ENCODE measurements at places on chromosomes 5 and 9. TPM values are rescaled to one million over a fixed set of nuclear protein-coding genes. Genes with fewer than 3 reads are reported as not detected.

DNA sequence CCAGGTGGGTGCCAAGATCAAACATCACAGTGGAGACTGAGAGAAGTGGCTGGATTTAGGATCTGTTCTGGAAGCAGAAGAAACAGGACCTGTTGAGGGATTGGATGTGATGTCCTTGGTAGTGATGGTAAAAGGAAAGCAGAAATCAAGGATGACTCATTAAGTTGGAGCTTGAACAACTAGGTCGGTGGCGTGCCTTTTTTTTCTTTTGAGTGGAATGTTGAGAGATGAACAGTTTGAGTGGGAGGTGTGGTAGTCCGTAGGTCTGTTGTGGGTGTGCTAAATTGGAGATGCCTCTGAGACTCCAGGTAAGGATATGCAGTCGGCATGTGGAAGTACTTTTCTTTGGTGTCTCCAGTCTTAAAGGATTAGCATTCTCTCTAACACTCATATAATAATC lies 92.1 kb upstream of the IL12B start:
- no peaks in the 10 kb centered on the region for H3K27me3 ChIP-seq
- no peaks in the 10 kb centered on the region for H3K4me1 ChIP-seq
- H3K36me3 ChIP-seq = no peaks in the 10 kb centered on the region

Gene BAAT
- under 0.01 TPM for total RNA-seq

GRCh38 chr5:16805486-16805885 lies 130.6 kb downstream of the MYO10 start:
- no peaks in the 10 kb centered on the region for H3K36me3 ChIP-seq
- no peak overlapping the region for H3K27ac ChIP-seq
- peaks cover 17% of the 10 kb centered on the region for H3K4me1 ChIP-seq
- DNase-seq = no peak
- H3K4me3 ChIP-seq = no peak overlapping the region

DNA sequence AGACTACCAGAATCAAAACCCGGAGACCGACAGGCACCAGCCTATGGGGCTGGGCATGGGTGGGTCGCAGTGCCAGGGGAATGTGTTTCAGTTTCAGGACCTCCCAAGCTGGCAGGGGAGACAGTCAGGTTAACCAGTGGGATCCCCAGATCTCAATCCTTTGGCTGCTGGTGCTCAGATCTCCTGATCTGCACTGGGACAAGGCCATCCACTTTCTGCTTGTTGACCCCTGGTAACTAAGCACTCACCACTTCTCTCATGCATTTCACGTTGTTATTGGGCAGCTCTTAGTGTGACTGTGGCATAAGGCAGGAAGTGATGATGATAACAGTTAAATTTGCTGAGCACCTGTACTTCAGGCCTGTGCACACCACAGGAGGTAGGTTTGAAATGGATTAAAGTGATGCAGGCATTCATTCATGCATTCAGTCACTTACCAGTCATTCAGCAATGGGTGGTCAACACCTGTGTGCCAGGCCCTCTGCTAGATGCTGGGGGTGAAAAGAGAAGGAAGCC lies 42.1 kb upstream of the STXBP1 start:
- peak; percentile 77 for DNase-seq
- peaks cover 59% of the 10 kb centered on the region for H3K4me1 ChIP-seq
- peak overlapping the region; percentile 73 for H3K27ac ChIP-seq
- peaks cover 10% of the 10 kb centered on the region for H3K36me3 ChIP-seq
- H3K27me3 ChIP-seq = no peaks in the 10 kb centered on the region
- H3K4me3 ChIP-seq = peak overlapping the region; percentile 71

DNA sequence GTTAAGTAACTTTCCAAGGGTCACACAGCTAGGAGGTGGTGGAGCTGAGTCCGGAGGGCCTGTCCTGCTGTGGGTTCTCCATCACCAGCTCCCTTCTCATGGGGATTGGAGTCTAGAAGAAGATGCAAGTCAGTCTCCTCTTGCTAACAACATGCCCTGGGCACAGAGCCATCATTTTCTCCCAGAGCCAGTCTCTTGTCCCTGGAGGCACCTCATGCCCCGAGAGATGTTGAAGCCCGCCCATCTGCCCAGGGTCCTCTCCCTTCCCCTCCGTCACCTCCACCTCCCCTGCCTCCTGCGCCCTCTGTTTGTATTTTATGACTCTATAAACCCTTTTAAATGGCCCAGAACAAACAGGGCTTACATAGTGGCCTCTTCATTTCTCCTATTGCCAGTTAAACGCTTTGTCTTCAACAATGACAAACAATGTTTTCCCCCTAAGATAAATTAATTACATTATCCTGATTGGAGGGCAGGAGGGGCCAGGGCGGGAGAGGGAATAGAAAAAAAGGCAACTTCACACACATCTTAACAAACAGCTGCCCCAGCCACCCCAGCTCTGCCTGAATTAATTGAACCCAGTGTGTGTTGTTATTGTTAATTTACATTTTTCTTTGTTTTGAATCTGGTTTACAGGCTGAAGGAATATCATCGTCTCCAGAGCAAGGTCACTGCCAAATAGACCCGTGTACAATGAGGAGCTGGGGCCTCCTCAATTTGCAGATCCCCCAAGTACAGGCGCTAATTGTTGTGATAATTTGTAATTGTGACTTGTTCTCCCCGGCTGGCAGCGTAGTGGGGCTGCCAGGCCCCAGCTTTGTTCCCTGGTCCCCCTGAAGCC lies 55.8 kb downstream of the ASS1 start:
- peaks cover 15% of the 10 kb centered on the region for H3K36me3 ChIP-seq
- no peak overlapping the region for H3K4me3 ChIP-seq
- peak; percentile 68 for DNase-seq
- H3K27me3 ChIP-seq = no peaks in the 10 kb centered on the region
- no peak overlapping the region for H3K27ac ChIP-seq

GRCh38 chr5:139915266-139915665 lies 119.7 kb downstream of the PSD2 start:
- H3K27ac ChIP-seq = no peak overlapping the region
- H3K27me3 ChIP-seq = peaks cover 29% of the 10 kb centered on the region
- no peak overlapping the region for H3K4me3 ChIP-seq
- H3K4me1 ChIP-seq = peaks cover 11% of the 10 kb centered on the region

Gene LMBRD2
- 11.5 TPM for total RNA-seq

- H3K4me1 ChIP-seq = peaks cover 35% of the 10 kb centered on the region
- no peaks in the 10 kb centered on the region for H3K27me3 ChIP-seq
- no peaks in the 10 kb centered on the region for H3K36me3 ChIP-seq
- no peak for DNase-seq
- H3K4me3 ChIP-seq = no peak overlapping the region
Measured at GRCh38 chr9:104074876-104075275, 19.2 kb upstream of the SMC2 start.

DNA sequence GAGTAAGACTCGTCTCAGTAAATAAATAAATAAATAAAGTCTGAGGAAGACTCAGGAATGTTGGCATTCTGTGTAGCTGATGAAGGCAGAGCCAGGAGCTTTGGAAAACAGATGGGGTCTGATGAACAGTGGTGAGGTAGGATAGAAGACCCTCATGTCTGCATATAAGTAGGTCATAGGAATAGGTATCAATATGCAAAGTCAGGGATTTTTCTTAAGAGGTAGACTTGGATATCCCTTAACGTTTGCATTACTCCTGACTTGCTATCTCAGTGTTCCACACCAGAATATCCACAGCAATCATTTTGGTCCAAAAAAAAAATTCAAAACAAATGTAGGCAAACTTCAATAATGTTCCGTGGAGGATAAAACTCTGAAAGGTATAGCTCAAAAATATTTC lies 31.3 kb upstream of the ZFYVE16 start:
- H3K27me3 ChIP-seq = no peaks in the 10 kb centered on the region
- no peak overlapping the region for H3K4me3 ChIP-seq
- no peaks in the 10 kb centered on the region for H3K4me1 ChIP-seq
- H3K27ac ChIP-seq = no peak overlapping the region
- no peaks in the 10 kb centered on the region for H3K36me3 ChIP-seq

Gene OMD
- total RNA-seq = 0.36 TPM

DNA sequence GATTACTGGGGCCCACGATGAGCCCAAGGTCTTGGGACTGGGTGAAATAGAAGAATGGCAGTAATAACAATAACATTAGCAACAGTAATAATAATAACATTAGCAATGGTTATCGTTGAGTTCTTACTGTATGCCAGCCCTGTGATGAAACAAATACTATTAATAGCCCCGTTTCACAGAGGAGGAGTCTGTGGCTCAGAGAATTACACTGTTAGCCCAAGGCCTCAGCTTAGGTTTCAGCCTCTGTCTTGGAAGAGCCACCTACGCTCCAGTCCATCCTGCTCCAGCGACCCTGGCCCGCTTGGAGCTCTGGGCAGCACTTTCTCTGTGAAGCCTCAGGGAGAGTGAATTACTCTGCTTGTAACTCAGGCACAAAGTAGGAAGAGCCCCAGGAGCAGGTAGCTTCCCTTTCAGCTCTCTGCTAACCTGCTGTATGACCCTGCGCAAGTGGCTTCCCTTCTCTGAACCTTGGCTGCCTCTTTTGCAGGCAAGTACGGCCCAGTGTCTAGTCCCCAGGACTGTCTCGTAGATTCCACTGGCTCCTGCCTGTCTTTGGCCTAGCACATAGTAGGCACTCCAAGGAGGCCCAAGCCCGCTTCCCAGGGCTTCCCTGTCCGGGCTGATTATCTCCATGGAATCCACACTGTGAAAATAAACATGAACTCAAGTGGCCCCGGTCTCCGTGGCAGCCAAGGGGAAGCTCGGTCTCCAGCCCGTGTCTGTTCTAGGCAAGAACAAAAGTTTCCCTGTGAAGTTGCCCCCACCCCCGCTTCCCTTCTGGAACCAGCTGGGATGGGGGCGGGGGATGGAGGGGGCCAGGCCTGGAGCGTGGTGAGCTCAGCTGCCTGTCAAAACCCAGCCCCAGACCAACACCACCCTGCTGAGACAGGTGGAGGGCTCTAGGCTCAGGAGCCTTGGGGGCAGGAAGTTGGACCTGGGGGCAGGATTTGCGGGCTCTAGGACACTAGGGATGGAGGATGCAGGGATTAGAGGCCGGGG lies 26.2 kb upstream of the LMX1B start:
- H3K36me3 ChIP-seq = no peaks in the 10 kb centered on the region
- no peak overlapping the region for H3K4me3 ChIP-seq
- H3K27me3 ChIP-seq = peaks cover 38% of the 10 kb centered on the region
- H3K4me1 ChIP-seq = no peaks in the 10 kb centered on the region
- DNase-seq = peak; percentile 71

GRCh38 chr9:106872641-106873040 lies 9.7 kb downstream of the ZNF462 start:
- no peak overlapping the region for H3K4me3 ChIP-seq
- no peak for DNase-seq
- peaks cover 31% of the 10 kb centered on the region for H3K4me1 ChIP-seq
- H3K36me3 ChIP-seq = no peaks in the 10 kb centered on the region
- no peaks in the 10 kb centered on the region for H3K27me3 ChIP-seq

Gene PCDHAC1
- 0.29 TPM for total RNA-seq

DNA sequence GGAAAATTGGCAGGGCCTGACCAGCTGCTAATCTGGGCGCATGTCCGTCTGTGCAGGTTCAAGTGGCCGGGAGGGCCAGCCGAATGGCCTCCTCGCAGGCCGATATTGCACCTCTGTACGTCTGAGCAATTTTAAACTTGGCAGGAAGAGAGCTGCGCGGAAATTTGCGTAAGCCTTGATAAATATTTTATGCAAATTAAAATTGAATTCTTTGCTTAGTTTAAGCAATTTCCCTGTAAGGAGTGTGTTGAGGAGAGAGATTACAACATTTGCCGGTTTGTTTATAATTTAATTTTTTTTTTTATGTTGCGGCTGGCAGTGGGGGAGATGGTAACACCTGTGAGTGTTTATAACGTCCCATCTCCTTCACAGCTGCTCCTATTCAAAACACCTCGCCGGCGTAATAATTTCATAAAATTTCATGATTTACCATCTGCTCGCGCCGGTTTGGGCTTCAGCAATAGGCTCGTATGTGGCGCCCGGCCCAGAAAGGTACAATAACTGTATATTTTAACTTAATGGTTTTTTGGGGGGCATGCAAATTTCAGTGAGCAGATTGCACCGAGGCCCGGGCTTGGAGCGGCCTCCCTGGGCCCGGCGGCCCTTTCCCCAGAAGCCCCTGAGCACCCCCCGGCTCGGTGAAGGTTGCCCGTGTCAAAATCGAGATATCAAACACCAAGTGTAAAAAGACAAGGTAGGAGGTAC lies 269.4 kb upstream of the MVB12B start:
- no peak overlapping the region for H3K27ac ChIP-seq
- no peak overlapping the region for H3K4me3 ChIP-seq
- no peaks in the 10 kb centered on the region for H3K36me3 ChIP-seq
- H3K27me3 ChIP-seq = peaks cover 66% of the 10 kb centered on the region
- no peaks in the 10 kb centered on the region for H3K4me1 ChIP-seq

GRCh38 chr9:22238809-22239684 lies 207.6 kb upstream of the DMRTA1 start:
- peak overlapping the region; percentile 75 for H3K27ac ChIP-seq
- no peak for DNase-seq
- H3K27me3 ChIP-seq = peaks cover 14% of the 10 kb centered on the region
- no peak overlapping the region for H3K4me3 ChIP-seq
- no peaks in the 10 kb centered on the region for H3K36me3 ChIP-seq
- peaks cover 21% of the 10 kb centered on the region for H3K4me1 ChIP-seq

- no peaks in the 10 kb centered on the region for H3K27me3 ChIP-seq
- no peaks in the 10 kb centered on the region for H3K36me3 ChIP-seq
- H3K4me1 ChIP-seq = no peaks in the 10 kb centered on the region
Measured at GRCh38 chr5:82952326-82952725, 124.9 kb downstream of the TMEM167A start.

Gene IFNK
- not detected for total RNA-seq

Gene CACFD1
- 8.0 TPM for total RNA-seq

DNA sequence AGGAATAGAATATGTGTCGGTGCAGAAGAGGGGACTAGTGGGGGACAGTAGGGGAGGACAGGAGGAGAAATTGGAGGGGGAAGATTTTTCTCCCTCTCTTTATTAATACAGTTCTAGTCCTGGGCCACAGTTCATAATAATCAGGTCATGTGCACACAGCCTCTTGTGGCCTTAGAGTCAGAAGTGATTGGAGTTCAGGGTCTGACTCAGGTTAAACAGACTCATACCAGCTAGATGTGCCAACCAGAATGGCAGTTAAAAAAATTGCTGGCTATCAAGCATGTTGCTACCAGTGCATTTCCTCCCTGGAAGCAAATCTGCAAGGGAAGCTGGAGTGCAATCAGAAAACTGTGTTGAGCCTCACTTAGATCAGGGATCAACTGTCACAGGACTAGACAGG lies 132.7 kb upstream of the MAP1B start:
- H3K27me3 ChIP-seq = peaks cover 6% of the 10 kb centered on the region
- H3K4me1 ChIP-seq = no peaks in the 10 kb centered on the region
- no peak overlapping the region for H3K4me3 ChIP-seq
- no peak for DNase-seq

Gene NEUROG1
- not detected for total RNA-seq

DNA sequence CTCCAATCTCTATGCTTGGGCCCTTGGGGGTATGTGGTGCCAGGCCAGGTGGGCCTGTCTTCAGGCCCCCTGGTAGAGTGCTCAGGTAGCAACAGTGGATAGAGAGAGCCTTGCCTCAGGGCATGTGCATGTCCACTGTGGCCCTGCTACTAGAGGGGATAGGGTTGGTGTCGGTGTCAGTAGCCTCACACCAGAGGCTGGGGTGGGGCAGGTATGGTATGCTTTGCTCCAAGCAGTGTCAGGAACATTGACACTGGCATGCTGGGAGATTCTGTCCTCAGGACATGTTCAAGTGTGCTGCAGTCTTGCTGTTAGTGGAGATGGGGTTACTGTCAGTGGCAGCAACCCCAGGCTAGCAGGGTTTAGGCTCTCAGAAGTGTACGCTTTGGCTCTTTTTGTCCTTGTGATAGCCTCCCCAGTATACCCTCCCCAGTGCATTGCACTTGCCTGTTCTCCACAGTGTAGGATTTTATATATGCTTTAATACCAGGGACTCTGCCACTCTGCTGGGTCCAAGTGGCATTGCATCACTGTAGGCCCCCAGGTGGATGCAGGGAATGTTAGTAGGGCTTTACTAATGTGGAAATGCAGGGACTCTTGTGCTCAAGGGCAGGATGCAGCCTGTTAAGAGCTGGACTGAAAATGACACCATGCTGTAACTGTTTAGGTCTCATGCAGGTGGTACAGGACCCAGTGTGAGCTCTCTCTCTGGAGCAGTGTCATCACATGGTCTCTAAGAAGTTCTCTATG lies 21.6 kb downstream of the RIC1 start:
- no peaks in the 10 kb centered on the region for H3K36me3 ChIP-seq
- no peak overlapping the region for H3K4me3 ChIP-seq
- peaks cover 8% of the 10 kb centered on the region for H3K4me1 ChIP-seq
- DNase-seq = peak; percentile 36

All from osteoblast (primary cell).